ENCODE measurements at places on chromosomes 13 and 19. TPM values are rescaled to one million over a fixed set of nuclear protein-coding genes. Genes with fewer than 3 reads are reported as not detected.
A peak's percentile ranks its signal among the peaks of the same experiment; 100 is the strongest.

- no peak for DNase-seq
Observed at GRCh38 chr19:14339741-14340140, 41.5 kb upstream of the ADGRE5 start.

DNA sequence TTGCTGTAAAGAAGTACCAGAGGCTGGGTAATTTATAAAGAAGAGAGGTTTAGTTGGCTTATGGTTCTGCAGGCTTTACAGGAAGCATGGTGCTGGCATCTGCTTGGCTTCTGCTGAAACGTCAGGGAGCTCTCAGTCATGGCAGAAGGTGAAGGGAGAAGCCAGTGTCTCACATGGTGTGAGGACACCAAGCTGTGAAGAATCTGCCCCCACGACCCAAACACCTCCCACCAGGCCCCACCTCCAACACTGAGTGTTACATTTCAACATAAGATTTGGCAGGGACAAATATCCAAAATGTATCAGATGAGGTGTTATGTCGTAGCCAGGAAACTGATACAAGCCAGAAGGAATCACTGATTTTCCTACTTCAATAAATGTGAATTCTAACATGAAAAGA lies 136.5 kb downstream of the CYSLTR2 start:
- DNase-seq, result no peak

The SBNO2 gene
- 82.8 TPM for total RNA-seq

DNA sequence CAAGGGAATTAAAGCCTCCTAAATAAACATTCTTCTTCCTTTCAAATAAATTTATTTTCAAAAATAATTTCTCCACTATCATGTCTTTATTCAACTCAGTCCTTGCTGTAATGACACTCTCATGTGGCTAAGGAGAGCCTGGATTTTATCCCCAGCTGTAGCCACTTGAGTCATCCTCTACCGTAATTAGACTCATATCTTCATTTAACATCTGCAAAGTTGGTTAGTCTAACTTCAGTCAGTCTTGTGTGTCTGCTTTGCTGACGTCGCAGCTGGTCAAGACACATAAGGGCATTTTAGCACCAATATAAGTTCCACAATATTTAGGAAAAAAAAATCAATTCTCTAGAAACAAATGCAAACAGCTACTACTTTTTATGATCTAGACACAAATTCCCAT lies 776.4 kb upstream of the ATXN8OS start:
- DNase-seq, result no peak

DNA sequence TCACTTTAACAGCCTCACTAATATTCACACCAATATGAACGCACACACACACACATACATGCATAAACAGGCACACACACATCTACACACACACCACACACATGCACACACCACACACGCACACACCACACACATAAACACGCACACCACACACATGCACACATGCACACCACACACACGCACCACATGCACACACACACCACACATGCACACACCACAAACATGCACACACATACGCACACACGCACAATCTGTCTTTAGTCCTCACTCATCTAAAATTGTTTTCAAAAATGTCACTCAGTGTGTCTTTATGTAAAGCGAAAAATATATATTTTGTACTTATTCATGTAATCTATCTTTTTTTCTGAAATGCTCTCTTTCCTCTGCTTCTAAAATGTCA lies 158.1 kb upstream of the SGCG start:
- no peak for DNase-seq

- DNase-seq, result no peak
Observed at GRCh38 chr13:101695870-101696516, 243.5 kb downstream of the ITGBL1 start.

The CGB8 gene
- total RNA-seq, result not detected

- DNase-seq, result no peak
Observed at GRCh38 chr13:44280456-44280855, 93.2 kb upstream of the SERP2 start.

DNA sequence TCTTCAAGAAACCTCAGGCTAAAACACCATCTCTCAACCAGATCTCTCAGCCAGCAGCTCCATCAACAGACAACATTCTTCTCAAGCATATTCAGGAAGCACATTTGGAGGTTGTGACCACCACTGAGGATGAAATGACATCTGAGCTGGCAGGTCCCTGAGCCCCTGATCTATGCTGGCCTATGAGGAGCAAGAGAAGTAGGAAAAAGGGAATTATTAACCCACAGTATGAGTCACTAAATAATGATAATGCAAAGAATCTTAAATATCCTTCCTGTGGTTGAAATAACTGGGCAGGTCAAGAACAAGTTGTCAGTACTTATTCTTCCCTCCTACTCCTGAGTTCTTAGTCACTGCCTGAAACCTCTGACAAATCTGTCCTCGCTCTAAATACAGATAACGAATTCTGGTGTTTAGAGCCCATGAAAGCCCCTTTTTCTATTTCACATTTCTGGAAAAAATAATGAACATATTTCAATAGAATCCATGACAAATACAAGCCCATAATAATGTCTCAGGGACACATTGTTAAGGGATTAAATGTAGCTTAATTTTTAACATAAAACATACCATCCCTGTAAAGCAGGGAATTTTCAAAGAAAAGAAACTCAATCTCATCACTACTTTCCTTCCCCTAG lies 225.8 kb upstream of the IRS2 start:
- no peak for DNase-seq

The SRRM5 gene
- 0.46 TPM for total RNA-seq

- no peak for DNase-seq
Observed at GRCh38 chr19:15234431-15235130, 2.3 kb upstream of the EPHX3 start.

The ZNF416 gene
- total RNA-seq, result 2.9 TPM

The GIPR gene
- 9.5 TPM for total RNA-seq

The IGFL1 gene
- not detected for total RNA-seq

The SHD gene
- total RNA-seq, result 1.2 TPM

GRCh38 chr13:39942552-39943273 lies 287.3 kb downstream of the COG6 start:
- DNase-seq, result peak; percentile 38

The ZNF155 gene
- total RNA-seq, result 4.7 TPM

- no peak for DNase-seq
Observed at GRCh38 chr13:46571189-46571908, 18.4 kb downstream of the LRCH1 start.

The FAM174C gene
- 99.4 TPM for total RNA-seq

GRCh38 chr13:50685491-50685890 lies 158.0 kb downstream of the DLEU7 start:
- no peak for DNase-seq

The PABPC3 gene
- 0.39 TPM for total RNA-seq

GRCh38 chr13:113110048-113110851 lies 4.7 kb downstream of the F7 start:
- no peak for DNase-seq

DNA sequence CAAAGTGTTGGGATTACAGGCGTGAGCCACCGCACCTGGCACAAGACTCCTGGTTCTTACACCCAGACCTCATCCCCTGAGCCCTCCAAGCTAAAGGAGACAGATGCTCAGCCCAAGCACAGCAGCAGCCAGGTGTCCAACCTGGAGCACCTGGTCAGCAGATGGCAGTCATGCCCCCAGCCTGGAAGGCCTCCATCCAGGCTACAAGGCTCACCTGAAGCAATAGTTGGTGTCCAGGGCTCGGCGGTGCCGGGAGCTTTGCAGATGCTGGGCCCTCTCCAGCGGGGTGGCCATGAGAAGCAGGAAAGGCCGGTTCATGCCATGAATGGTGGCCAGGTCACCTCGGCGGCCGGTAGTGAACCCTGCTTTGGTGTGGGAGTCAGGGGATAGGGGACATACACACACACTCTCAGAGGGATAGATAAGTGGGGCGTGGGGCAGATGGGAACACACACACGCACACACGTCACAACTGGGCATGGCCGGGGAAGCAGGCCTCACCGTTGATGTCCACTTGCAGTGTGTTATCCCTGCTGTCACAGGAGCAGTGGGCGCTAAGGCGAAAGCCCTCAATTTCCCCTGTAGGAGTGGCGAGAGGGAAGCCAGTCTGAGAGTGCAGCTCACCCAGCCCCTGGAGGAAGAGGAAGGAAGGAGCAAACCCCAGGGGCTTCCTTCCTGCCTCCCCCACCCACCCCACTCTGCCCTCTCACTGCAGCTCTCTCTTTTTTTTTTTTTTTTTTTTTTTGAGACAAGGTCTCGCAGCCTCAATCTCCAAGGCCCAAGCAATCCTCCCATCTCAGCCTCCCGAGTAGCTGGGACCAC lies 11.8 kb downstream of the TGFB1 start:
- DNase-seq, result no peak
